ENCODE measurements at places on chromosomes 7 and 10. TPM values are rescaled to one million over a fixed set of nuclear protein-coding genes. Genes with fewer than 3 reads are reported as not detected.

DNA sequence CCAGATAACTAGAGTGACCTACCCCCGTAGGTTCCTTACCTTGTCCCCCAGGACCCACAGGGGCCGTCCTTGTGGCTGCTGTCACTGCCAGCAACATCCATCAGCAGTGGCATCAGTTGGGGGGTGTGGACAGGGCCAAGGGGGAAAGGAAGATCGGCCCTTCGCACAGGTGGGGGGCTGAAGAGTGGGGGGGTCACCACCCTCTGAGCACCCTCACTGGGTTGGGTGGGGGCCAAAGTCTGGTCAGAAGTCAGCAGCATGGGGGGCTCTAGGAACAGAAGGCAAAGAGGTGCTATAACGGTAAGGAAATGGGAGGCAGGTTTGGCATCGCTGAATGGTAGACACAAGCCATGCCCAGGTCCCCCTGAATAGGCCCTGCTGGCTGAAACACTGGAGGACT, 4.6 kb downstream of the NOBOX start:
- no peaks in the 10 kb centered on the region for H3K4me1 ChIP-seq
- no peak overlapping the region for H3K4me3 ChIP-seq
- no peak overlapping the region for H3K27ac ChIP-seq
- no peak for DNase-seq
- no peaks in the 10 kb centered on the region for H3K27me3 ChIP-seq

DNA sequence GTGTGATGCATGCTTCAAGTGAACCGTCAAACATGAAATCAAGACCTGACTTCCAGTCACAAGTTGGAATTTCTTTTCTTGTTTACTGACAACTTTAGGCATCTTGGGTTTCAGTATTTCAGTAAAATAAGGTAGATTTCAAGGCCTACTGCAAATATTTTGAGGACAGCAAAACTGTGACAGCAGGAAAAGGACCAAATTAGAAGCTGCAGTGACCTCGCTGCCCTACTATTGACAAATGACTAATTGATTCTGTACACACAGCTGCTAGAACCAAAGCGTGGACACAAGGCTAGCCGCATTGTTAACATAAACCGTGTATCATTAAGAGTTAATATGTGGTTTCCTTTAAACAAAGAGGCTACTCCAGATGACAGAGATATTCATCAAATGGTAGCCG, 105.7 kb upstream of the SEC61G start:
- no peak for DNase-seq
- H3K4me3 ChIP-seq = no peak overlapping the region
- peaks cover 5% of the 10 kb centered on the region for H3K4me1 ChIP-seq
- no peak overlapping the region for H3K27ac ChIP-seq
- no peaks in the 10 kb centered on the region for H3K36me3 ChIP-seq
- no peaks in the 10 kb centered on the region for H3K27me3 ChIP-seq

The RNF133 gene
- total RNA-seq = 1.2 TPM

The AKR1D1 gene
- not detected for total RNA-seq

The MTURN gene
- total RNA-seq = 42.2 TPM

GRCh38 chr7:92061154-92061553, 73.1 kb downstream of the CYP51A1 start:
- H3K4me1 ChIP-seq = peaks cover 4% of the 10 kb centered on the region
- no peak overlapping the region for H3K4me3 ChIP-seq
- no peak for DNase-seq
- H3K36me3 ChIP-seq = no peaks in the 10 kb centered on the region
- no peak overlapping the region for H3K27ac ChIP-seq
- H3K27me3 ChIP-seq = no peaks in the 10 kb centered on the region

The NXPH1 gene
- total RNA-seq = not detected

- no peaks in the 10 kb centered on the region for H3K4me1 ChIP-seq
- H3K27ac ChIP-seq = no peak overlapping the region
- H3K36me3 ChIP-seq = no peaks in the 10 kb centered on the region
Observed at GRCh38 chr7:95303013-95303905, 21.1 kb downstream of the PON1 start.
